ENCODE measurements at places on chromosomes 16 and 17.

GRCh38 chr17:28712032-28712704 lies 480 bp upstream of the PROCA1 start:
- peak; percentile 59 for DNase-seq

- DNase-seq, result no peak
Measured at GRCh38 chr16:67407176-67407787, 9.0 kb downstream of the ZDHHC1 start.

GRCh38 chr16:80693553-80693952 lies 110.8 kb downstream of the CDYL2 start:
- no peak for DNase-seq

- no peak for DNase-seq
Measured at GRCh38 chr16:46961373-46962353, 11.8 kb downstream of the DNAJA2 start.

- no peak for DNase-seq
Measured at GRCh38 chr17:82645516-82645915, 2.7 kb downstream of the WDR45B start.

DNA sequence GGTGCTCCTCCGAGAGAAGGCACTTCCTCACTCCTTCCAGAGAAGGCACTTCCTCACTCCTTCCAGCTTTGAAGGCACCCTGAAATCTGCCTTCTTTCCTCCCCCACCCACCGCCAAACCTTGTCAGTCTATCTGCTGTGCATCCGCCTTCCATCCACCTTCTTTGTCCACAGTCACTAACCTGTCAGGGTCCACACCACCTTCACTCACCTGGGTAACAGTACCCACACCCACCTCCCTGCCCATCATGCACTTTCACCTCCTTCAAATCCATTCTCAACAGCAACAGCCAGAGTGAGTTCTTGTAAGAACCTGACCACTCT lies 5.2 kb downstream of the CCDC102A start:
- DNase-seq, result no peak

- peak; percentile 30 for DNase-seq
Measured at GRCh38 chr17:61837175-61838051, 25.9 kb downstream of the BRIP1 start.

DNA sequence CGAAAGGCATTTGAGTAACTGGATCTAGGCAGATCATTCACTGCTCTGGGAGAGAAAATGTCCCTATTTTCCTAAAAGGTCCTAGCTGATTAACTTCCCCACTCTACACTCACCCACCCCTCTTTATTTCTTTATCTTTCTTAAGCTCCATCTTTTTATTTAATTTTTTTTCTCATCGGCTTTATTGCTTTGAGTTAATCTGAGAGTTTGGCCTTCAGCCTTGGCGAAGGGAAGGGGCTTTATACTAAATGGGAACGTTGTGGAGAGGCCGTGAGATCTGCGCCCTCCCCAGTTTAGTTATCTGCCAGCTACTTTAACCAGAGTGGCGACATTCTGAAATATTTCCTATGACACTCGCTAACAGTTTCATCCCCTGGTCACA lies 882 bp upstream of the TOX3 start:
- no peak for DNase-seq
